GM19239 (cell line): ENCODE measurements at places on chromosomes 12 and 14.

- DNase-seq: no peak
Observed at GRCh38 chr14:63727231-63727735, 582 bp downstream of the SGPP1 start.

DNA sequence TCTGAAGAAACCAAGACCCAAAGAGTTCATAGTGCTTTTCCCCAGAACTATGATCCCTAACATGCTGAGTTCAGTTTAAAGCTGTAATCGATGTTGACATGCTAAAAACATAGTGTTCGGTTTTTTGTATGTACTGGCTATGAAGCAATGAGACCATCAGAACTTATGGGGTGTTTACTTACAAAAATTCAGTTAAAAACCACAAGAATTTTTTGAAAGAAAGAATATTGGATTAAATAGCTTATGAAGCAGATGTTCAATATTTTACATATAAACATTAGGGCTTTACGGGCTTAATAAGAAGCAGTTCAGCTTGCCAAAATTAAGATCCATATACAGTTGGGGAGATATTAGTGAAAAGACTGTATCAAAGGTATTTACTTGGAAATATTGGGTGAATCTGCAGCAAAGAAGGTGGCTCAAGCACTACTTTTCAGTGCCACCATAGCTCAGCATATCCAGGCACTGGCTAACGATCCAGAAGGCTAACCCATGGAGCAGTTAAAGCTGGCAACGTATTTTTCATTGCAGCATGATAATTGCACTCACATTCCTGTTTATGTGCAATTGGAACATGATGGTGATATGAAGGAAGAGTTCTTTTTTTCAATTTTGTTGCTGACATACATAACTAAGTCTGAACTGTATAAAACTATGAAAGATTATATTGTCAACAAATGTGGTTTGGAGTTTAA is 125.9 kb downstream of the EFCAB11 start:
- no peak for DNase-seq

DNA sequence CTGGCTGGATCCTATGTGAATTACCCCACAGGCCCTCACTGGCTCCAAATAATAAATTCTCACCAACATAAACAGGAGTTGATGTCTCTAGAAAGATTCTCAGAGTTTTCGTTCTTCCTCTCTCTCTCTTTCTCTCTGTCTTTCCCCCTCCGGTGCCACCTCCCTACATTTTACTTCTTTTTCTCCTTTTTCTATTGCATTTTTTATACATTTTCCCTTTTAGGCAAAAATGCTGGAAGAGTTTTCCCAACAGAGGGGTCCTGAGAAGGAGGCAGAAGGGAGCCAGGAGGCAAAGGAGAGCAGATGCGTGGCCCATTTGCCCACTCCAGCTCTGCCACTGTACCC is 826 bp upstream of the HOXC6 start:
- DNase-seq: no peak

GRCh38 chr12:69022674-69023073 is 89.7 kb upstream of the CPM start:
- DNase-seq: no peak

DNA sequence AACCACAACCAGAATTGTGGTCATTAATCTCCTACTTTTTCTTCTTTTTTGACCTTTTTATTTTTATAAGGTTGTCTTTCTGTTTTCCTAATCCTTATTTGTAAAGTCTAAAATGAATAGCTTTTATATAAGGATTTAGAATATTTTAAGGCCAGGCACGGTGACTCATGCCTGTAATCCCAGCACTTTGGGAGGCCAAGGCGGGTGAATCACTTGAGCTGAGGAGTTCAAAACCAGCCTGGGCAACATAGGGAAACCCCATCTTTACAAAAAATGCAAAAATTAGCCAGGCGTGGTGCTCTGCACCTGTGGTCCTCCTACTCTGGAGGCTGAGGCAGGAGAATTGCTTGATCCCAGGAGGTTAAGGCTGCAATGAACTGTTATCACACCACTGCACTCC is 55.1 kb downstream of the IFT81 start:
- no peak for DNase-seq
